Neural crest cell (in vitro differentiated cells): ENCODE measurements at places on chromosomes 7 and 10. TPM values are rescaled to one million over a fixed set of nuclear protein-coding genes. Genes with fewer than 3 reads are reported as not detected.
A peak's percentile ranks its signal among the peaks of the same experiment; 100 is the strongest.

GRCh38 chr10:47030191-47030703, 119.0 kb downstream of the PTPN20 start:
- no peaks in the 10 kb centered on the region for H3K36me3 ChIP-seq
- no peaks in the 10 kb centered on the region for H3K4me1 ChIP-seq
- DNase-seq = no peak
- H3K4me3 ChIP-seq = no peak overlapping the region

The A1CF gene
- total RNA-seq = not detected in 2 replicates

DNA sequence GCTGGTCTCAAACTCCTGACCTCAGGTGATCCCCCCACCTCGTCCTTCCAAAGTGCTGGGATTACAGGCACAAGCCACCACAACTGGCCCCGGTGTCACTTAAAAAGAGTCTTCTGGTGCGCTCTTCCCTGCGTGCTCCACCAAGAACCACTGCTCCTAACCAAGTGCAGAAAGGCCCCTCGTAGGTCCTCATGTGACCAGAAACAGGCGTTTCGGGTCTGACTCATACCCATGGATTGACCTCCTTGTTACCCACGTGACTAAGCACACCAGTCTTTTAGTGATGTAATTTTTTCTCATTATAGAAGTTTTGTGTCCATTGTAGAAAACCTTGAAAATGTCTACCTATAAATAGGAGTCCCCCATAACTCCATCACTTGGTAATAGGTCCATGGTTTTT, 13.9 kb downstream of the FKBP6 start:
- no peak for DNase-seq
- H3K36me3 ChIP-seq = no peaks in the 10 kb centered on the region
- no peaks in the 10 kb centered on the region for H3K27me3 ChIP-seq

- peaks cover 7% of the 10 kb centered on the region for H3K27me3 ChIP-seq
- H3K36me3 ChIP-seq = no peaks in the 10 kb centered on the region
- no peak for DNase-seq
- no peak overlapping the region for H3K4me3 ChIP-seq
- H3K27ac ChIP-seq = no peak overlapping the region
These were observed 98.8 kb downstream of the PRKAG2 start for GRCh38 chr7:151777908-151778670.

The BHLHA15 gene
- total RNA-seq = not detected in 2 replicates

DNA sequence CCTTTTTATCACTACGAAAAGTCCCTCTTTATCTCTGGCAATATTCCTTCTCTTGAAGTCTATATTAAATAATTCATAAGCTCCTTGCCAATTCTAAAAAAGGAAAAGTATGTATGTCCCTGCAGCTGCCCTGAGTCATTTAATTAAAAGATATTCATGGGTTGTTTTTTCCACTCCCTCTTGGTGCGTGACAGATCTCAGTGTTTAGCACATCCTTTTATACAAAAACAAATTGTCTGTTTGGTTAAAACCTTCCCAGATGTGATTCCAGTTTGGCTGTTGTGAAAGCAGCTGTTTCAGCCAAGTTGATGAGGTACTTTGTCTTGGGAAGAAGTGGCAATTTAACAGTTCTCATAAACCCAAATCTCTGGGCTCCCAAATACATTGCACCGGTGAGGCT, 33.8 kb upstream of the PRLHR start:
- DNase-seq = no peak
- no peaks in the 10 kb centered on the region for H3K36me3 ChIP-seq
- peaks cover 6% of the 10 kb centered on the region for H3K4me1 ChIP-seq
- H3K27ac ChIP-seq = no peak overlapping the region
- peaks cover 67% of the 10 kb centered on the region for H3K27me3 ChIP-seq

DNA sequence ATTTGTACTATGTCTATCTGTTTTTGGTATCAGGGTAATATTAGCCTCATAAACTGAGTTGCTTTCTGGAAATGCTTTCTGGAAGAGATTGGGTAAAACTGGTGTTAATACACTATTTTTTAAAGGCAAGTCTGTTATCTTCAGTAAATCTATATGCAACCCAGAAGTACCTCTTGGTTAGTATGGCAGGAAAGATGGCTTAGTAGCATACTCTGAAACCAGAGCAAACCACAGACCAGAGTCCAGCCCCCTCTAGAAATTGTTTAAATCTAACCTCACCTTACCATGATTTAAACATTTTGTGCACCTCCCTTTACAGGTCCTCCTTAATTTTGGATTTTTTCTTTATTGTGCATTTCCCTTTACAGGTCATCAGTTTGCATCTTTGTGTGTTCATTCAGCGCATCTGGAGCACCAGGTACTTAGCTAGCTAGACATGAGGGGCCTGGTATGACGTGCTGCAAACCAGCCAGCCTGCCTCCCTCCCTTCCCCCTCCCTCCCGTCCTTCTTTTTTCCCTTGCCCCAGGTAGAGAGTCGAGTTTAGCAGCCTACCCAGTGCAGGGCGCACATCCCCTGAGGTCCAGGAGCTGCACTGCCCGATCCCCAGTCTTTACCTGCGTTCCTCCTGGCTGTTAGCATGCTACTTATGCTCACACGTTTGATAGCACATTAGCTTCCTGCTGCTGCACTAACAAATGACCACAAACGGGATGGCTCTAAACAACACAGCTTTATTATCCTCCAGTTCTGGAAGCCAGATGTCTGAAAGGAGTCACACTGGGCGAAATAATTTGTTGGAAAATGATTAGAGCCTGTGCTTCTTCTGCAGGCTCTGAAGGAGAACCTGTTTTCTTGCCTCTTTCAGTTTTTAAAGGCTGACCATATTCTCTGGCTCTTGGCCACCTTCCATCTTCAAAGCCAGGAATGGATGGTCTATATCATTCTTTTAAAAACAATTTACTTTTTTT, 299.9 kb upstream of the HABP2 start:
- H3K36me3 ChIP-seq = no peaks in the 10 kb centered on the region
- no peak overlapping the region for H3K27ac ChIP-seq
- peaks cover 5% of the 10 kb centered on the region for H3K27me3 ChIP-seq
- no peak overlapping the region for H3K4me3 ChIP-seq

- H3K4me1 ChIP-seq = no peaks in the 10 kb centered on the region
- H3K36me3 ChIP-seq = no peaks in the 10 kb centered on the region
- H3K4me3 ChIP-seq = no peak overlapping the region
- H3K27me3 ChIP-seq = peaks cover 4% of the 10 kb centered on the region
- no peak overlapping the region for H3K27ac ChIP-seq
These were observed 23.2 kb downstream of the KPNA7 start for GRCh38 chr7:99184532-99185218.

GRCh38 chr7:88546808-88547207, 212.7 kb upstream of the ZNF804B start:
- H3K4me1 ChIP-seq = no peaks in the 10 kb centered on the region
- H3K27ac ChIP-seq = no peak overlapping the region
- H3K27me3 ChIP-seq = no peaks in the 10 kb centered on the region
- no peak for DNase-seq
- peaks cover 17% of the 10 kb centered on the region for H3K36me3 ChIP-seq
- no peak overlapping the region for H3K4me3 ChIP-seq

- H3K36me3 ChIP-seq = peaks cover 2% of the 10 kb centered on the region
- H3K27me3 ChIP-seq = no peaks in the 10 kb centered on the region
- H3K4me3 ChIP-seq = no peak overlapping the region
- H3K4me1 ChIP-seq = peaks cover 13% of the 10 kb centered on the region
These were observed 158.9 kb downstream of the KLF6 start for GRCh38 chr10:3625959-3626751.

The IQUB gene
- total RNA-seq = 0.56 and 0.73 TPM in 2 replicates

The CYP3A7 gene
- not detected in 2 replicates for total RNA-seq

- no peak overlapping the region for H3K4me3 ChIP-seq
- H3K36me3 ChIP-seq = peaks cover 6% of the 10 kb centered on the region
- H3K27ac ChIP-seq = peak overlapping the region; percentile 75
- no peaks in the 10 kb centered on the region for H3K27me3 ChIP-seq
- DNase-seq = no peak
These were observed 730.6 kb upstream of the IGFBP3 start for GRCh38 chr7:46651561-46652088.

The FXYD4 gene
- not detected in 2 replicates for total RNA-seq

The NODAL gene
- not detected in 2 replicates for total RNA-seq

GRCh38 chr10:24695452-24695851, 28.2 kb downstream of the ARHGAP21 start:
- no peak for DNase-seq
- peaks cover 16% of the 10 kb centered on the region for H3K4me1 ChIP-seq
- H3K4me3 ChIP-seq = no peak overlapping the region
- peak overlapping the region; percentile 62 for H3K27ac ChIP-seq
- no peaks in the 10 kb centered on the region for H3K36me3 ChIP-seq
- H3K27me3 ChIP-seq = no peaks in the 10 kb centered on the region

GRCh38 chr7:115410434-115410820, 488.5 kb downstream of the MDFIC start:
- H3K27ac ChIP-seq = no peak overlapping the region
- H3K36me3 ChIP-seq = no peaks in the 10 kb centered on the region
- DNase-seq = no peak
- no peaks in the 10 kb centered on the region for H3K27me3 ChIP-seq
- H3K4me1 ChIP-seq = no peaks in the 10 kb centered on the region

DNA sequence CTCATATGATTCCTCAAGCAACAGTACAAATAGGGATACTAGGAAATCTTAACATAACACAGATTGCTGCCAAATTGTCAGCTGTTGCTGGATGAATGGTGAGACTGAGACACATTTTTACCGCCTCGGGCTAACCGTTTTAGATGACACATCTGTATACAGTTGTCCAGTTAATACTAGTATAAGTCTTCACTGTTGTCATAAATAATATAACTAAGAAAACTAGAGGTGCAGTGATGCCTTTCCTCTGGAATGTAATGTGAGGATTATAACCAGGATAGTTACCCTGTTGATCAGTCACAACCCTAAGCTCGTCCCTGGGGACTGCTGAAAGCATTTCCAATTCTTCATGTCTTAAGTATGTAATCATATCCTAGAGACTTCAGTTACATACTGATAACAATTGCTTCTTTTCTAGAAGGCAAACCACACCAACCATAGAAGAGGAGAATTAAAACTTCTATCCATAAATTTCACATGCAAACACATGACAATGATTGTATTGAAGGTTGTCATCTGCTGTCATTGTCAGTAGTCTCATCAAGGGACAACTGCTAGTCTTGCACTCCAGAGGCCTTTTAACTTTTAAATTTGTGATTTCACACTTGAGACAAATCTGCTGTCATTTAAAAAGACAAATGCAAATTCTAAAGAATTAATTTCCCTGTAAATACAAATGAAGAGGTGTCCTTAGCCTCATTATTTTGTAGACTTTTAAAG, 100.4 kb upstream of the SEMA3D start:
- no peaks in the 10 kb centered on the region for H3K27me3 ChIP-seq
- H3K27ac ChIP-seq = no peak overlapping the region

DNA sequence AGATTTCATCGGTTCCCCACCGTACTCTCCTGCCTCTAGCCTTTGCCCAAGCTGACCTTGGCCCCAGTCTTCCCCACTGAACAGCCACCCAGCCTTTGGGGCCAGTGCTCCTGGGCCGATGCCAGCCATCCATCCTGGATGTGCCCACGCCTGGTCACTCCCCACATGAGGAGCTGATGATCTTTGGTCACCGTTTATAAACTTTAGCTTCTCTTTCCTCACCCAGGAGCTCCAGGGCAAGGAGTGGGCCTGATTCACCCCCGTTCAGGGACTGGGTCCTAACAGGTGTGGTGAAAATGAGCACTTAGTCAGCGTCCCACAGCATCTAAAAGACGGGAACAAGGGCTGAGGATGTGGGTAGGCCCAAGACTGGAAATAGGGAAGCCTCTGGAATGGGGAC, 22.9 kb downstream of the GTF2IRD1 start:
- peaks cover 38% of the 10 kb centered on the region for H3K4me1 ChIP-seq
- DNase-seq = no peak
- H3K27ac ChIP-seq = peak overlapping the region; percentile 83
- no peaks in the 10 kb centered on the region for H3K27me3 ChIP-seq
- H3K4me3 ChIP-seq = no peak overlapping the region

DNA sequence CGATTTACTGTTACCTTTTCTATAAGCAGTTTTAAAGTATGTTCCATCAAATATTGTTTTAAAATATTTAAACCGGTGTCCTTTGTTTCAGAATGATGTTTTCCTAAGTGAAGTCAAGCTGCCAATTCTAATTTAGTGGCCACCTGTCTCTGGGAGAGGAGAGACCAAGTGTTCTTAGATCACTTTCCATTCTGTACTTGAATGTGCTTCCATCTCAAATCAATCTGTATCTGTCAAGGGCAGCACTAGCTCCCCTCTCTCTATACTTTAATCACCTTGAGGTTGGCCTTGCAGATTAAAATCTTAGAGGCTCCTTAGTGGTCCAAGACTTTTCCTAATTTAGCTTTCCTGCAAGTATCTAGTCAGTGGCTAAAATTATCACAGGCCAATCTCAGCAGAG, 49.6 kb downstream of the LGI1 start:
- no peaks in the 10 kb centered on the region for H3K36me3 ChIP-seq
- no peak for DNase-seq
- no peaks in the 10 kb centered on the region for H3K4me1 ChIP-seq
- no peaks in the 10 kb centered on the region for H3K27me3 ChIP-seq
- H3K4me3 ChIP-seq = no peak overlapping the region
